H4 (cell line): ENCODE measurements at places on chromosomes 12 and 14.

- peak; percentile 18 for DNase-seq
These were observed 367.3 kb downstream of the C12orf50 start for GRCh38 chr12:87661786-87662377.

DNA sequence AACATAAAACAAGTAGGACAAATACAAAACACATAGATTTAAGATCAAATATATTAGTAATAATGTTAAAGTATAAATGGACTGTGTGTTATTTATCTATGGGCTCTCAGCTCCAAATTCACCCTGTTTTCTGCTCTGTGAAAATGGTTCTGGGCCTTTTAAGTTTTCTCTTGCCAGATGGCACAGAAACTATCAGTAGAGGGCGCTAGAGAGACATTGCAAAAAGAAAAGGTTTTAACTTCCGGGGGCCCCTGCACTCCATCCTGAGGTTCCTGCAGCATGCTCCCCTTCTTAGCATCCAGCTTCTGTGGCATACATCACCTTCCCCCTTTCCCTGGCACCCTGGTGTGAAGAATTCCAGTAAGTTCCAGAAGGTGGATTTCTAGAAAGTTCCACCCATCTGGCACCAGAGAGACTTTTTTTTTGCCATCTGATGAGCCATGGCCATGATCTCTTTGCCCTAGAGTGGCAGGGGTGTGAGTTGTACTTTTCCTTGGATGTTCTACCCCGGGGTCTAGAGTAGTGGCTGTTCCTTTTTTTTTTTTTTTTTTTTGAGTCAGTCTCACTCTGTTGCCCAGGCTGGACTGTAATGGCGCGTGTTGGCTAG lies 29.3 kb downstream of the ZCRB1 start:
- no peak for DNase-seq

GRCh38 chr12:1201886-1202285 lies 210.9 kb downstream of the ERC1 start:
- no peak for DNase-seq

- DNase-seq, result no peak
These were observed 42.2 kb downstream of the PLXNC1 start for GRCh38 chr12:94190623-94191022.

GRCh38 chr12:22018860-22019259 lies 27.2 kb upstream of the CMAS start:
- DNase-seq, result no peak

DNA sequence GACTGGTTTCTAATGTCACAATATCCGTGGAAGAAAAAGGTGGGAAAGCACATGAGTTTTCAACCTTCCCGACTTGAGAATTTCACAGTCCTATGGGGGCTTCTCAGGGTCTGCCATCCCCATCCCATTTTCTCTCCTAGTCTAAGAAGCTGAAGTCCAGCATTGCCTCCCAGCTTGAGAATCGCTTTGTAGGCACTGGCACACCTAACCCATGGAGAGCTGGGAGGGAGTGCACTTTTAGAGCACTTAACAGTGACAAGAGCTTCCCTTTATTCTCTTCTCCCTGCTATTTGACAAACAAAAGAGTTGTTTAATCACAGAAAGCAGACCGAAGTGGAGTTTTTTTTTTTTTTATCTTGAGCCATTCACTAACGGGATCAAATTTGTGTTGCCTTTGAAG lies 22.8 kb upstream of the SRRM4 start:
- DNase-seq, result no peak

- peak; percentile 91 for DNase-seq
These were observed 132.7 kb upstream of the DYRK2 start for GRCh38 chr12:67515679-67516340.

DNA sequence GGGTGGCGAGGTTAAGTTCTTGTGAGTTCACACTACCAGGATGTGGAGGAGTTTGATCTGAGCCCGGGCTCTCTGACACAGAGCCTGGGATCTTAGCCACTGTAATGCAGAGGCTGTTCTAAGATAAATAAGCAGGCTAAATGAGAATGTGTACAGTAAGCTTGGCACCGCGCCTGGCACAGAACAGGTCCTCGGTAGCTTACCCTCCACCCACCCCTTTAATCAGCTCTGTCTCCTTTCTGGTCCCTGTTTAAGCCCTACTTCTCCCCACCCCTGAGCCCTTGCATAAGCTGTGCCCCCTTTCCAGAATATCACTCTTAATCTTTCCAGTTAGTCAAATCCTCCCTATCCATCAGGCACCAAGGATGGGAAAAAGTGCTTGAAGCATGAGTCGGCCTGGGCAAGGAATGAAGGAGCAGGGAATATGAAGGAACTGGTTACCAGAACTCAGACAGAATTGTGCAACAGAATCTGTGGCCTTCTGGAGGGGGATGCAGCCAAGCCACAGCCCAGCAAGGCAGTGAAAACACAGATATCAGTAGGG lies 32.8 kb upstream of the CMKLR1 start:
- peak; percentile 86 for DNase-seq

DNA sequence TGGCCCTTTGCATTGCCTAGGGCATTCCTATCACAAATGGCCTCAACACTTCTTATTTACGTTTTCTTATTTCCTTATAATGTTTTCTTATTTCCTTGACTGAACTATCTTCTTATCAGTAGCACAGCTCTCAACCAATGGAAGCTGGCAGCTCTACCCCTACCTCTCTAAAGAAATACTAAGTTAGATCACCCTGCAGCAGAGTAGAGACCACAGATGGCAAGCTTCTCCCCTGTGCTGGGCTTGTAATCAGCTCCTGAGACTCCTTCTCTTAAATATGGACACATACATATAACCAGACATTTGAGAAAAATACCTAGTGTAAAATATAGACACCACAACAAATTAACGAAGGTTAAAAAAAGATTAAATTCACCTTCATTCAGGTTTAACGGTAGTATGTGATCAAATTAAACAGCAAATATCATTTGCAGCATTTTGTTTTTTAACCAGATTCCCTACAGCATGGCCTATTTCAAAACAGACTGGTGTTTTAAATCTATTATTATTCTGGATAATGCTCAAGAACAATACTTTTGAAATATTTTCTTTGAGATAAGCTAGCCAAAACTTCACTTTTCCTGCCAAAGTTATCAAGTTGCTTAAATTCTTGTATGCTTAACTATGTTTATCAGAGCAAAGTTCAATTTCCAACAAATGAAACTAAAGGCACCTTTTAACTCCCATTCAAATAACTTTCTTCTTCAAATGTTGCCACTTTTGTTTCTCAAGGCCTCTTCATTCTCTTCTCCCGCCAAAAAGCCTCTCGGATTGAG lies 54.3 kb downstream of the SLC41A2 start:
- no peak for DNase-seq

GRCh38 chr14:21990116-21990515 lies 316.5 kb upstream of the OR4E1 start:
- DNase-seq, result peak; percentile 13
